ENCODE measurements at places on chromosomes 12 and 14.
A peak's percentile ranks its signal among the peaks of the same experiment; 100 is the strongest.

DNA sequence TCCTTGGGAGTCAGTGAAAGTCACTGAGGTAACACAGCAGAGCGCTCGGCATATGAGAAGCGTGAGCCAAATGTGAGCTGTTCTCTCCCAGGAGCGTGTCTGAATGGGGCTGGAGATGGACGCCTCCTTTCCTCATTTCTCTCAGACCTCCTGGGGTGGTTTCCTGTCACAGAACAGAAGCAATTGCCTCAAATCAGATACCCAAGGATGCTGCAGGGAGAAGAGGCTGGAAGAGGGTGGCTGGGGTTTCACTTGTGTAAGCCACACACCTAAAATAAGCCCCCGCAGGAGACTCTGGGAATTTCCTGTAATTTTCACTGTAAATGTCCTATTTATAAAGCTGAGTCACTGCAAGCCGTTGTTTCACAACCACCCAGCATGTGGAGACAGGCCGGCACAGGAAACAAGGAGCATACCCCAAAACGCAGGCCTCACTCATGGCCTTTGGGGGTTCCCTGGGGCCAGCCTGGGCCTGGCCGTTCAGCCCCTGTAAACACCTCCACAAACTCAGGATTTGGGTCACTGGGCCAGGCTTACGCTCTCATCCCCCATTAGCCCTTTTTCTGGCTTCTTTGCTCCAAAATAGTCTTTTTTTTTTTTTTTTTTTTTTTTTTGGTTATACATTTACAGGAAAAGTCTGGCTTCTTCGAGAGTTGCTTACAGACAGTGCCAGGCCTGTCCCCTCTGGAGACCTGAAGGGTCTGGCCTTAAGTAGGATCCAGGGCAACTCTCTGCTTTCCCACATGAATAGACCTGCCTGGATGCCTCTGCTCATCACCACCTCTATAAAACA, 55.3 kb downstream of the VCPKMT start:
- no peak for DNase-seq

- no peak for DNase-seq
Observed at GRCh38 chr14:22381408-22381760, 207.6 kb downstream of the DAD1 start.

DNA sequence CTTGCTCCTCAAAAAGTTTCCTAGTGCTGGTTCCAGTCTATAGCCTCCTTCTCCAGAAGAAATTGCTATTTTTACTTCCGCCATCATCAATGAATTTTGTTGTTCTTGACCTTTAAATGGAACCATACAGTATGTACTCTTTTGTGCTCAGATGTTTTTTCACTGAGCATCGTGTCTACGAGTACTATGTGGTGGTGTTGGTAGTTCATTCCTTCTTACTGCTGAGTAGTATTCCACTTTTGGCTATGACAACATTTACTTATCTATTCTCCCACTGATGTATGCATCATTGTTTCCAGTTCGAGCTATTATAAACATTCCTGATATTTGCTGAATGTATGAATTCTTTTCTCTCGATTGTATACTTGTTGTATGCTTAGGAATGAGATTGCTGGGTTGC, 28.6 kb downstream of the SLC2A14 start:
- no peak for DNase-seq

GRCh38 chr12:54394281-54394719, 9.8 kb upstream of the ZNF385A start:
- no peak for DNase-seq

DNA sequence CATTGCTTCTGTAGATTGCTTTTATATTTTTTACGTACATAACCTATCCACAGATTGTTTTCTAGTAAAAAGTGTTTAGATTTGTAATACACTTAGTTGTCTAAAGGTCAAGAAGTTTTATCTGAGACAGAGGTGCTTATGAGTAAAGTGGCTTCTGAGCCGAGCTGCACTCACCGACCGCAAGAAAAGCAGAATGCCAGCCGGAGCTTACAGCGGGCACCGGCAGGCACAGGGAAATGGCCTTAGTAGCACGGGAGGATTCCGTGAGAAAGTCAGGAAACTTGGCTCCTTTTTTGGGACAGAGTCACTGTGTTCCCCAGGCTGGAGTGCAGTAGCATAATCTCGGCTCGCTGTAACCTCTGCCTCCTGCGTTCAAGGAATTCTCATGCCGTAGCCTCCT, 29.8 kb downstream of the PIWIL1 start:
- DNase-seq = no peak

- no peak for DNase-seq
Observed at GRCh38 chr14:59181791-59182190, 6.7 kb upstream of the DAAM1 start.

GRCh38 chr14:47917344-47917954, 242.0 kb upstream of the MDGA2 start:
- DNase-seq = no peak

GRCh38 chr12:47864646-47865235, 40.1 kb downstream of the VDR start:
- DNase-seq = no peak

GRCh38 chr14:32542507-32542906, 213.4 kb downstream of the AKAP6 start:
- no peak for DNase-seq

GRCh38 chr12:111650912-111651311, 34.8 kb downstream of the BRAP start:
- DNase-seq = no peak

DNA sequence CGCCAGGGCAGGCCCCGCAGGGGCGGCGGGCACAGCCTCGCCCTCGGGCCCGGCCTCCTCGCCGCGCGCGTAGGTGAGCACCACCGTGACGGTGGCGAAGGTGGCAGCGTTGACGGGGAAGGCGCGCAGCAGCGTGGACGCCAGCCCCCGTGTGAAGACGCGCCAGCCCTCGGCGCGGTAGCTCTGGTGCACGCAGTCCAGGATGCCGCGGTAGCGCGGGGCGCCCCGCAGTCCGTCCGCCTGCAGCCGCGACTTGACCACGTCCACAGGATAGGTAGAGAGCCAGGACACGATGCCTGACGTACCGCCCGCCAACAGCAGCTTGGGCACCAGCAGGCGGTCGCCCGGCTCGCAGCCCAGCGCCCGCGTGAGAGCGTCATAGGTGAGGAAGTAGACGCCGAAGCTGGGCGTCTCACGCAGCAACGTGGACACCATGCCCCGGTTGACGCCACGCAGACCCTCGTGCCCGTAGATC, 13.9 kb downstream of the SLC25A29 start:
- no peak for DNase-seq

DNA sequence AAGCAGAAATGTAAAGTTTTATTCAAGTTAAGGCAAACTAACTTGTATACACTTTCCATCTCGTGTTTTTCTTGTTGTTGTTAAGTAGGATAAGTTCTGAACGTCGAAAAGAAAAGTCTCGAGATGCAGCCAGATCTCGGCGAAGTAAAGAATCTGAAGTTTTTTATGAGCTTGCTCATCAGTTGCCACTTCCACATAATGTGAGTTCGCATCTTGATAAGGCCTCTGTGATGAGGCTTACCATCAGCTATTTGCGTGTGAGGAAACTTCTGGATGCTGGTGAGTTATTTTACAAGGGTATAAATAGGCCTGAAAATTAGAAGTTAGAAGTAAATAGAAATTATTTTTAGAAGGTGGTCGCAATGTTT, 25.0 kb downstream of the HIF1A start:
- DNase-seq = no peak

DNA sequence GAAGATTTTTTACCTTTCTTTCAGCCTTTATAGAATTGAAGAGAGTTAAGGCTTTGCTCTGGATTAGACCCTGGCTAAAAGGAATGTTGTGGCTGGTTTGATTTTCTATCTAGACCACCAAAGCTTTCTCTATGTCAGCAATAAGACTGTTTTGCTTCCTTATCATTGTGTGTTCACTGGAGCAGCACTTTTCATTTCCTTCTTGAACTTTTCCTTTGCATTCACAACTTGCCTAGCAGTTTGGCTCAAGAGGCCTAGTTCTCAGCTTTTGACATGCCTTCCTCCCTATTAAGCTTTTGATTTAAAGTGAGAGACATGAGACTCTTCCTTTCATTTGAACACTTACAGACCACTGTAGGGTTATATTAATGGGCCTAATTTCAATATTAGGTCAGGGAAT, 64.1 kb upstream of the USP15 start:
- no peak for DNase-seq

- no peak for DNase-seq
Observed at GRCh38 chr12:7344833-7345606, 41.1 kb downstream of the ACSM4 start.

GRCh38 chr14:55518391-55518790, 61.6 kb upstream of the KTN1 start:
- DNase-seq = no peak

DNA sequence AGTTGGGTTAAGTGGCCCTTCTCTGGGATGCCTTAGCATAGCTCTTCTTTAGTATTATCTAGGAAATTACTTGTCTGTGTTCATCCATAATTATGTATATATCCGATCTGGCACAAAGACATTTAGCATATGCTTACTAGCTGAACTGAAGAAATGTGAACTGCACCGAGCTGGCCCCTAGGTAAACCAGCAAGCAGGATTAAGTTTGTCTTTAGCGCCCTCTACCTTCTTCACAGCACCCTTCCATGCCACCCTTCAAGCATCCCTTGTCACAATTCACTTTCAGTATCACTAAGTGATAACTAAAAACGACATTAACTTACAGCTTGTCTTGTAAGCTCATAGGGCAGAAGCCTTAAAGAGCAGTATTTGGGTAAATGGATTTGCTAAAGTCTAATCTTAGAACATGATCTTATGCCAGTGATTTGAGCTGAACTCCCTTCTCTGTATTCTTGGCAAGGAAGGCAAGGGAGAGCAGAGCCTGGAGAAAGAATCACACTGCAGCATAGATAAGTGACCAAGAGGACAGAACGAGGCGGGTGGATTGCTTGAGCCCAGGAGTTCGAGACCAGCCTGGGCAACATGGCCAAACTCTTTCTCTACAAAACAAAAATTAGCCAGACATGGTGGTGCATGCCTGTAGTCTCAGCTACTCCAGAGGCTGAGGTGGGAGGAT, 2.6 kb upstream of the HAL start:
- DNase-seq = peak; percentile 24

DNA sequence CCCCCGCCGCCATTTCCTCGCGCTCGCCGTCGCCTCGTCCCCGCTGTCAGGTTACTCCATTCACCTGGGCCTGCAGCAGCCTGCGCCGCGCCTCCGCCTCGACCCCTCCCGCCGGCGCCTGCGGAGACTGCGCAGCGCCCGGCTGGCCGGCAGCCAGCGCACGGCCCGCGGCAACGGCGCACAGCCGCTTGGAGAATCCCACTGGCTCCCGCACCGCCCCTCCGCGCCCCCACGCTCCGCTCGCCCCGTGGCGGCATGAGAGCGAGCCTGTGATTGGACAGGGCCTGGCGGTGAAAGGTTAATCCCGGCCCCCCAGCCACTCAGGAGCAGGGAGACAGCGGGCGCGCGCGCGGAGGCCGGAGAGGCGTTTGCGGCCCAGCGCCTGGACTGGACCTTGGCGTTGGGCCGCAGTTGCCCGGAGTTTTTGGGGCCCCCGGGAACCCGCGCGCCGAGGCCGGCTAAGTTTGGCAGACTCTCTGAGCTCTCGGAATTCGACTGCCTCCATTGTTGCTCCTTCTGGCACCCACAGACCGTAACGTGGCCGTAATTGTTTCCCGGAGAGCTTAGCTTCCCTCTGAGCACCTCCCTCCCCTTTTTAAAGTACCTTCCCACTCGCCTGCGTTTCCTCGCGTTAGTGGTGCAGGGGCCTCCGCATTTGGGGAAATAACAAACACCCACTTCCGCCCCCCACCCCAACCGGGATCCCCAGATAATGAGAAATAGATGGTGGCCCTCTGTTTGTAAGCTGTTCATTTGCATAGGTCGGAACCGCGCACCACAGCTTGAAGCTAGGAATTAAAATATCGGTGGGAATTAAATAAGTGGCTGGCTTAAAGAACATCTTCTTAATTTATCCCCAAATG, at the start of gene DICER1:
DICER1 (minus strand) TSS at position 203 of the 863 bp plus-strand sequence. CDS start 24,071 bp downstream, outside the sequence.
- DNase-seq = peak; percentile 67

- no peak for DNase-seq
Observed at GRCh38 chr14:100677554-100678468, 48.9 kb upstream of the DLK1 start.

DNA sequence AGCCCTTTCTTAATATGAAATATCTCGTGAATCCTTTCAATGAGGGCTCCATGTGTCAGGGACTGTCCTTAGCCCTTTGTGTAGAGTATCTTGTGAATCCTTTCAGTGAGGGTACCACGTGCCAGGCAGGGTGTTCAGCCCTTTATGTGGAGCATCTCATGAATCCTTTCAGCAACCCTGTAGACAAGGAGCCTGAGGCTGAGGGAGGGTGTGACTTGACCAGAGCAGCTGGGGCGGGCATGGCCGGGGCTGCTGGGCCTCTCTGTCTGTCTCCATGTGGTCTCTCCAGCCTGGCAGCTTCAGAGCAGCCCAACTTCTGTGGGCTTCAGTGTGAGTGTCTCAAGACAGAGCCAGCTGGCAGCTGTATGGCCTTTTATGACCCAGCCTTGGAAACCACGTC, 140.2 kb downstream of the AACS start:
- DNase-seq = no peak

- no peak for DNase-seq
Observed at GRCh38 chr14:84465880-84466279, 1064.1 kb upstream of the FLRT2 start.

DNA sequence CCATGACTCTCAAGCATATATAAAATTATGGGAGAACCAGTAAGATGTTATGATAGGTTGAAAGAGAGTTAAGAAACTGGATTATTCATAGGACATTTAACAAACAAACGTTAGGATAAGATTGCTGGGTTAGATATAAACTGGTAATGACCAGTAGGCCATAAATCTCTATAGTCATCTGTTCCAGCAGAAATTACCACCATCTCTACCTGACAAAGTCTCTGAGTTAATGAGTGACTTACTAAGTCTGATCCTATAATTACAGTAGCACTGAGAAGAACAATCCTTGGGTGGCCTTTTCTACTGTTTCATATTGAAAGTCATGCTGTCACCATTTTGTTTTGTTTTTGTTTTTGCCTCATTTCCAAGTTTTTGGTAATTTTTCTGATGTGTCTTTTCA, 136.9 kb upstream of the CNOT2 start:
- no peak for DNase-seq

DNA sequence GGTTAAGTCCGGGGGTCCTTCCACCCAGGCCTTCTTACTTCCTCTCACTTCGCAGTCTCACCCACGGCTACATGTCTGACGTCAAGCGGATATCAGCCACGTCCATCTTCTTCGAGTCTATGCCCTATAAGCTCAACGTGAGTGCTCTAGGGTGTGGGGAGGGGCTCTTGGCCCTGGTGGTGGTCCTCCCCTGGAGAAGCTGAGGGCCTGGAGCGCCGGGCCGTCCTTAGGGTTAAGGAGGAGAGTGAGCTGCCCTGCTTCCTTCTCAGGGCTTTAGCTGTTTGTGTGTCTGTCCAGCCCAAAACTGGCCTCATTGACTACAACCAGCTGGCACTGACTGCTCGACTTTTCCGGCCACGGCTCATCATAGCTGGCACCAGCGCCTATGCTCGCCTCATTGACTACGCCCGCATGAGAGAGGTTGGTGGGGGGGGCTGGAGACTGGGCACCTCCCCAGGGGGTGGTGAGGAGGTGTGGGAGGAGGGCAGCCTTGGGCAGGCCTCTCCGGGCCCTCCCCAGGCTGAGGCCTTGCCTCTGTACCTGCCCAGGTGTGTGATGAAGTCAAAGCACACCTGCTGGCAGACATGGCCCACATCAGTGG, 2.7 kb downstream of the SHMT2 start:
- DNase-seq = no peak
